ENCODE measurements at places on chromosomes 3 and 15.

DNA sequence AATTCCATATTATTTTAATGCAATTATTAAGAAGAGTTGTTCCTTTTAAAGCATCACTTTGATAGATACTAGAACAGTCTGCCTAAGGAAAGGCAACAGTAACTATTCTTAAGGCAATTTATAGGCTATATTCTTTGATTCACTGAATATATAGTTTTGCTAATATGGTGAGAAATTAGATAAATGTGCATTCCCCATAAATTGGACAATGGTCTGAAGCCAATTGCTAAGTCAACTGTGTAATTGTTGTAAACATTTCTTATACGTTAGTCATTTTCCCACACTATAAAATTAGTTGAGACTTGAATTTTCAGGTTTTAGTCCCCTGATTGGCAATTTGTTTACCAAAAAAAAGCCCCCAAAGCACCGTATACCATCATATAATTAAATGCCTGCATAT is 263.0 kb upstream of the NECTIN3 start:
- no peak for DNase-seq

- DNase-seq = no peak
These were observed 55.5 kb downstream of the CLEC3B start for GRCh38 chr3:45081506-45082141.

DNA sequence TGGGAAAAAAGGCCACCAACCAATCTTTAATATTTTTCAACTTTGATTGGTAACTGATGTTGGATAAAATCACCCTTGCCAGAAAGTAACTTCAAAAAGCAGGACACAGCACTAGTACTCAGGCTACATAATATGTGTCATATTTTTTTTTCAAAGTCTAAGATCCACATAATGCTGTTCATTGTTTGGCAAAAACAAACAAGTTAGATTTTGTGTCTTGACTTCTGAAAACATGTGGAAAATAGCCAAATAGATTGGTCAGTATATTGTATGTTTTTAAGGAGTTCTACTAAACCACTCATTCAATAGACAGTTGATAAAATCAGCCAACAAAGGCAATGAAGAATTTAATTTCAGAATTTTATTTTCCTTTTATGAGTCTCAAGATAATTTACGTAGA is 111.7 kb upstream of the CCDC54 start:
- no peak for DNase-seq

- no peak for DNase-seq
These were observed 74.7 kb downstream of the BTD start for GRCh38 chr3:15676259-15676658.

- DNase-seq = peak; percentile 13
These were observed 134.5 kb upstream of the ONECUT1 start for GRCh38 chr15:52924630-52925029.

DNA sequence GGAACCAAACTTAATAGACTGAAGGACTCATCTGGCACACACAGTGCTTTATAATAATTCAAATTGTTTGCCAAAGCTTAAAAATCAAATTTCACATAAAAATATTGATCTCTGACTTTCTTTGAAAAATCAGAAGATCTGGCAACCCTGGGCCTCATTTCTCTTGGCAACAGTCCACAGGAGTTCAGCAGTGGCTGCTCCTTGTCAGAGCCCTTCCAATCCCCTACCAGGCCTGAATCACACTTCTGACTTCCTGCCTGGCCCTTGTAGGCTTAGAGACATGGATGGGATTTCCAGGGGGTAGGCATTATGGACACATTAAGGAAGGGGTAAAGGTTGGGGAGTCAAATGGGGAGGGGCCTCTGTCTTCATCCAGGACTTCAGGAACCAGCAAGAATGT is 55.5 kb downstream of the PLS1 start:
- no peak for DNase-seq

GRCh38 chr3:113812854-113813253 is 25.7 kb upstream of the GRAMD1C start:
- DNase-seq = no peak

- DNase-seq = no peak
These were observed 360.5 kb downstream of the RSL24D1 start for GRCh38 chr15:54836052-54836795.

DNA sequence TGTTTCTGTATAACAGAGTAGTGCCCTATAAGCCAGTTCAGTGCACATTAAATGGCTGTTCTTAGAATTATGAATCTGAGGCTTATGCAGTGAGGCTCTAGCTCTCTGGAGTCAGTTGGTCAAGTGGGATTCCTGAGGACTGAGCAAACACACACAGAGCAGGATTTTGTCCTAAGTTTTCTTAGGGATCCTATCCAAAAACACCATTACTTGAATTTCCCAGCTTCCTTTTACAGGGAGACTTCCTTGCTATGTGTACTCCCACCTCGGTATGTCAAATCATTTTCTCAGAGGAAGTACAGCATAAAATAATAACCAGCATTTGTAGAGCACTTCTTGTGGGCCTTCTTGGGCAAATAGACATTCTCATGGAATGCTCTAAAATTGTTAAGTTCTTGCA is 63.1 kb upstream of the GOLGA6B start:
- no peak for DNase-seq

DNA sequence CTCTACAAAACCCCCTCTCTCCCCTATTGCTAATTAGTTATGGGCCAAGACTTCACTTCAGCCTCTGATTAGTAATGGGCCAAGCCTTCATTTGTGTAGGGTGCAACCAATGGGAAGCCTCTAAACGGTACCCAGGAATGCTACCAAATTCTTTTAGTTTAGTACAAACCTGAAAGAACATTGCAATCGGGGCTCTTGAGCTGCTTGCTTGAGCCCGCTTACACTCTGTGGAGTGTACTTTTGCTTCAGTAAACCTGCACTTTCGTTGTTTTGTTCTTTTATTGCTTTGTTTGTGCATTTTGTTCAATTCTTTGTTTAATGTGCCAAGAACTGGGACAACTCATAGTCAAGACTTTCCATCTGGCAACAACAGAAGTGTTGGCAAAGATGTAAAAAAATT is 26.2 kb downstream of the DNAAF4 start:
- no peak for DNase-seq

GRCh38 chr15:76976572-76977270 is 18.2 kb upstream of the PSTPIP1 start:
- no peak for DNase-seq

- DNase-seq = no peak
These were observed 15.4 kb downstream of the TGM5 start for GRCh38 chr15:43251185-43251870.

GRCh38 chr15:31487811-31488436 is 161.3 kb downstream of the KLF13 start:
- no peak for DNase-seq

DNA sequence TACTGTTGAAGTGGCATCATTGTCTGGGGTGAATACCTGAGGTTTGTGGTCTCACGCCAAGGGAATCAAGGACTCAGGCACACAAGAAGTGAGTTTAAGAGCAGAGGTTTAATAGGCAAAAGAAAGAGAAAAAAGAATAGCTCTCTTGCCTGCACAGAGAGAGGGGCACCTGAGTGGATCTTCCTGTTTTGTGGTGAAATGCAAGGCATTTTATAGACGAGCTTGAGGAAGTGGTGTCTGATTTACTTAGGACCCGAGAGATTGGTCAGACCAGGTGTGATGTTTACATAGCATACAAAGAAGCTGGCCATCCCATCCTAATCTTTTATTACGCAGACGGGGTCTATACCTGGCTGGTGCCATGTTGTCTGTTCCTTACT is 13.2 kb downstream of the CCR5 start:
- no peak for DNase-seq

DNA sequence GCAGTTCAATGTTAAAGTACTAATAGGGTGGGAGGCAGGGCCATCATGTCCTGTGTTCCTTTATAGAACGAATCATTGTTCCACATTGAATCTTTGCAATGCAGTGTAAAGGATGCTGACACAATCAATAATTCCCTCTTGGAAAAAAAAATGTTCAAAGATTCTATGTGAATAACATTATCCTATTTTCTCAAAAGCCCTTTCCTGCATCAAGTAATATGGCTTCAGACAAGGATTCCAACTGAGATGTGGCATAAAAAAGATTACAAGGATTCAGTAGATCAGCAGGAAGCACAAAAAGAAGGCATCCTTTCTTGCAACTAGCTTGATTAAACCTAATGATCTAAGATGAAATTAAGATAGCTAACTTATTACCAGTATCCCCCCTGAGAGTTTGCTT is 454.0 kb upstream of the CADM2 start:
- no peak for DNase-seq

DNA sequence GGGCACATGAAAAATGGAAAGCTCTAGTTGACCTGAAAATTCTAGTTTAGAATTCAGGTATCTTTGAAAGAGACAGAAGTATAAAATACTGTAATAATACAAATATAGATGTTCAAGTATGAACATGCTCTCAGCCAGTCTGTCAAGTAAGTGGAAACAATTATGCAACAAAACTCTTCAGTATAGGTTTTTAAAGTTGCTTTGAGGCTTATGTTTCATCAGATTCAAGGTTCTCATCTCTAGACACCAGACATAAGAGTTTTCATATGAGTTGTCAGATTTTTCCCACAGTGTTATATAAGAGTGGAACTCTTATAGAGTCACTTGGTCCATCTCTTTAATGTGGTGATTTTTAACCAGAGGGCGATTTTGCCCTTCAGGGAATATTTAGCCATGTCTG is 22.0 kb downstream of the CMSS1 start:
- DNase-seq = no peak

- DNase-seq = no peak
These were observed 38.7 kb upstream of the CA12 start for GRCh38 chr15:63420333-63420747.

DNA sequence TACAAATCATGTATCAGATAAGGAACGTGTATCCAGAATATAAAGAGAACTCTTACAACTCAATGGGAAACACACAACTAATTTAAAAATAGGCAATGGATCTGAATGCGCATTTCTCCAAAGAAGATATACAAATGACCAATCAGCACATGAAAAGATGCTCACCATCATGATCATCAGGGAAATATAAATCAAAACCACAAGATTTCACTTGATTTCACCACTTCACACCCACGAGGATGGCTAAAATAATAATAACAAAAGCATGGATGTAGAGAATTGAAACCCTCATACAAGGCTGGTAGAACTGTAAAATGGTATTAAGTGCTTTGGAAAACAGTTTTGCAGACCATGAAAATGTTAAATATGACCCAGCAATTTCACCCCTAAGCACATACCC is 26.7 kb upstream of the SLC12A8 start:
- DNase-seq = no peak

- DNase-seq = peak; percentile 76
These were observed 44.5 kb upstream of the C3orf80 start for GRCh38 chr3:160180581-160181216.

DNA sequence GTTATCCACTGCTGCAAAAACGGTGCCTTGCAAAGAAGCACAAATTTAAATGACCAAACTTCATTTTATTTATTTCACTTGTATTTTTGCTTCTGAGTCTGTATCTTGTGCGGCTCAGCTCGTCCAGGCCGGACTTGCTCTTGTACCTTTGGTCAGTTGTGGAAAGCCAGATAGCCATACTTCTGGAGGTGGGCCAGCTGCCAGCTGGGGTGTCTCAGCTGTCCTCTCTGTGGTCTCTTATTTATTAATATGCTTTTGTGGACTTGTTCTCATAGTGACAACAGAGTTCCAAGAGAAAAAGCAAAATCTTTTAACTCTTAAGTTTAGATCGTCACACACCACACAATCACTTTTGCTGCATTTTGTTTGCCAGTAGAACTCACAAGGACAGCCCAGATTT is 87.7 kb downstream of the IL1RAP start:
- DNase-seq = no peak

- DNase-seq = no peak
These were observed 406.3 kb downstream of the SOX2 start for GRCh38 chr3:182118066-182118465.

- DNase-seq = no peak
These were observed 967 bp upstream of the BNC1 start for GRCh38 chr15:83285284-83285978.

GRCh38 chr3:186160691-186161243 is 51.9 kb upstream of the ETV5 start:
- DNase-seq = no peak

- no peak for DNase-seq
These were observed 2.0 kb downstream of the CIB2 start for GRCh38 chr15:78129077-78129750.

DNA sequence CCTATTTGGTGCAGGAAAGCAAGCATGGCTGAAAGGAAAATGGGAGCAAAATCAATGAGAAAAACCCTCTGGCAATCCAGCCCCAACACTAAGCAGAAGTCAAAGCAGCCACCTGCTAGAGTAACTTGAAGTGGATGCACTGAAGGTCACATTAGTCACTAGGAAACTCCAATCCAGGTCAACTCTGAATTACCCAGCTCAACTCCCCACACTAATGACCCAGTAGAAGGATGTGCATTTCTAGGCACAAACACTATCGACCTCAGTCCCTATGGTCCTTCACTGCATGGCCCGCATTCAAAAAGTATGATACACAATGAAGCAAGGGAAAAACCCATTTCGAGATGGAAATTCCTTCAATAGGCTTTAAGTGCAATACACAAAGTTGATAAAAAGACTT is 80.6 kb downstream of the RAD18 start:
- no peak for DNase-seq

DNA sequence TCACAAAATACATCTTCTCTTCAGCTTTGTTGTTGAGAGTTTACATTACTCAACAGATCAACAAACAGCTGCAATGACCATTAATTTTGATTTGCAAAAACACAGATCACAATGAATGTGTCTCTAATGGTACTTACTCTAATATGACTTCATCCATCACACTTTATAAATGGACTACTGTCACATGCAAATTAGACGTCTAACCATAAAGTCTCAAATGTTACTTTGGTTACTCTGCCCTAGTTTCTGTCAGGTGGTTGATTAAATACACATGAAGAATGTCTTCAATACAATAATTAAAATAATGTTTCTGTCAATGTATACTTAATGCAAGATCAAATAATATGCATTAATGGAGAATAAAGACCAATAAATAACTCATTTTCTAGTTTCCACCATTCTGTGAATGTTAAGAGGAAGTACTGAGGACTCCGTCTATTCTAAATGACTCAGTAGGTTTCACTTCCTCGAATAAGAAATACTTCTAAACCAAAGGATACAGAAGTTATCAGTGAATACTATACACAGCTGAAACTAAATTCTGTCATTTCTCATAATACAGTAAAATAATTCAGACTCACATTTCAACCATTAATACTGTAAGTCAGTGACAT is 145.8 kb downstream of the CBLB start:
- no peak for DNase-seq

DNA sequence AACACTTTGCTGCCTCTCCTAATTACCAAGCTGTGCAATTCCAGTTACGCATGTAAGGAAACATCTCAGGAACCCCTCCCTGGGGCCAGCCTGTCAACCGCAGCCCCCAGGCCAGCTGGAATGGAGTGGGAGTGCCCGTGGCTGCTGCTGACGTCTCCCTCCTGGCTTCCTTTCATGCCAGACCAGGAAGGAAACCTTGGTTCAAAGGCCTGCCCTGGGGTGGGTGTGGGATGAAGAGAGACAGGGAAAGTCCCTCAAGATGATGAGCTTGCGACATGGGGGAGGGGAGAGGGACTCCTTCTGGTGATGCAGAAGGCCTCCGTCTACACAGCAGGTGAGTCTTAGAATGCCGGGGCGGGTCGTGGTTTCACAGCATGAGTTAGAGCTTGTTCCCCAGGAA is 11.4 kb upstream of the CYP11A1 start:
- no peak for DNase-seq

Data from spinal cord (tissue), 10 donors.